Thoracic aorta (tissue), 2 donors: ENCODE measurements at places on chromosomes 2 and 18. TPM values are rescaled to one million over a fixed set of nuclear protein-coding genes. Genes with fewer than 3 reads are reported as not detected.
A peak's percentile ranks its signal among the peaks of the same experiment; 100 is the strongest.

Gene BOLL
- not detected for total RNA-seq

Gene GREB1
- 13.5 TPM for total RNA-seq

Gene NYAP2
- 0.14 TPM for total RNA-seq

Gene ADAM23
- total RNA-seq, result 6.4 TPM

Gene GAL3ST2
- 0.49 TPM for total RNA-seq

- no peaks in the 10 kb centered on the region for H3K36me3 ChIP-seq
- no peak overlapping the region for H3K27ac ChIP-seq
- no peaks in the 10 kb centered on the region for H3K27me3 ChIP-seq
These were observed 133.0 kb downstream of the MYO3B start for GRCh38 chr2:170310876-170311502.

DNA sequence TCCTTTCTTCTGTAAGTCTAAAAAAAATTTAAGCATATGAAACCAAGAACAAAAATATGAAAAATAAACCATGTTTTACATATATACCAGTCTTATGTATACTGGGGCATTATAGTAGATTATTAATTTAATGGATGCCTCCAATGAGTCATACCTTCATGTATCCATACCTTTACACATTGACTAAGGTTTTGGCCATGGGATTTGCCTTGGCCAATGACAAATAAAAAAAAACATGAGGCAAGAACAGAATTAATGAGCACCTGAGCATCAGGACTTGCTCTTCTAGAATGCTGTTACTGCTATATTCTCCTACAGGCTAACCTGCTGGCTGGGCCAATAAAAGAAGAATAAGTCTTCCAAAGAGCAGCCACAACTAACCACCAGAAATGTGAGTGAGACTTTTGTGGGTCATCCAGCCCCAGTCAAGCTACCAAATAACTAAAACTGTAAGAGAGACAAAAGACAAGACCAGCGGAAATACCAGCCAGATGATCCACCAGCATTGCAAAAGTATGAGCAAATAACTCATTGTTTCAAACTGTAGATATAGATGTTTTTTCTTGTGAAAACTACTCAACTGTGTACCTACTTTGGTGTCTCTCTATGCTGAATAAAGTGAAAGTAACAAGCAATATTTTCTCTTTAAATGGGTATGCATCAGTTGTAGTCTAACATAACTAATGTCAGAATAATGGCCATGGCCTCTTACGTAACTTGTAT is 749.6 kb upstream of the VRK2 start:
- H3K27me3 ChIP-seq, result no peaks in the 10 kb centered on the region
- H3K36me3 ChIP-seq, result no peaks in the 10 kb centered on the region
- no peaks in the 10 kb centered on the region for H3K4me1 ChIP-seq
- no peak overlapping the region for H3K4me3 ChIP-seq
- DNase-seq, result no peak
- H3K27ac ChIP-seq, result no peak overlapping the region

- peaks cover 8% of the 10 kb centered on the region for H3K4me1 ChIP-seq
- no peaks in the 10 kb centered on the region for H3K36me3 ChIP-seq
- peak within 1 kb of the TSS; percentile 98 for H3K4me3 ChIP-seq
- H3K27me3 ChIP-seq, result no peaks in the 10 kb centered on the region
- DNase-seq, result peak; percentile 63
- peak within 1 kb of the TSS; percentile 99 for H3K27ac ChIP-seq
These were observed at the start of gene PTPRM for GRCh38 chr18:7566567-7567473. Gene PTPRM, plus strand, starts transcription at chr18:7567316. Its CDS starts 503 bp downstream, at chr18:7567819.

DNA sequence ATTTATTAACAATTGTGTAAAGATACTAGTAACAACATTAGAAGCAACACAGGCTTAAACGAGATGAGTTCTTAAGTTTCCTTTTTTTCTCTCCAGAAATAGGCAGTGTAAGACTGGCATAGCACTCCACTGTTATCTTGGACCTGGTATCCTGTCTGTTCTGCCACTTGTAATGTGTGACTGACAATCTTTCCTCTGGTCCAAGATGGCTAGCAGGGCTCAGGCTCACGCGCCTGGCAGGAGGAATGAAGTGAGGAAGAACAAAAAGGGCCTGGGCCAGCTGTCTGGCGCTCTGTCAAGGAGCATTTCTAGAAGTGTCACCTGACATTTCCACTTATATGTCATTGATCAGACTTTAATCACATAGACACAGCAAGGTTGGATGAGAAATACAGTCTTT is 31.6 kb upstream of the CCDC195 start:
- DNase-seq, result no peak
- no peak overlapping the region for H3K27ac ChIP-seq
- no peaks in the 10 kb centered on the region for H3K4me1 ChIP-seq
- no peak overlapping the region for H3K4me3 ChIP-seq

DNA sequence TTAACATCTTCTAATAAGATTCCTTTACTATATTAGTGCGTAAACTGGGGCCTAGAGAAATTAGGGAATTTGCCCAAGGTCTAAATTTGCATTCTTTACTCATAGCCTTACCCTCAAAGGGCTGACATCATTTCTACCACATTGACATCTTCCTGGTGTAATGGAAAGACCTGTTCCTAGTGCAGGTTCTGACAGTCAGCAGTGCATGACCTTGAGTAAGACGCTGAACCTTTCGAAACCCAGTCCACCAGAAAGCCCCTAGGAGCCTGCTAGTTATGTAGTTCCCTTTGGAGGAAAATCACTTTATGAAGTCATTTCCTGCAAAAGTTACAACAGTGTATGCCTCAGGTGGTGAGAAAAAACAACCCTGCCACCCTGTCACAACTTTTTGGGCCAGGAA is 388.3 kb downstream of the TNS1 start:
- no peaks in the 10 kb centered on the region for H3K27me3 ChIP-seq

DNA sequence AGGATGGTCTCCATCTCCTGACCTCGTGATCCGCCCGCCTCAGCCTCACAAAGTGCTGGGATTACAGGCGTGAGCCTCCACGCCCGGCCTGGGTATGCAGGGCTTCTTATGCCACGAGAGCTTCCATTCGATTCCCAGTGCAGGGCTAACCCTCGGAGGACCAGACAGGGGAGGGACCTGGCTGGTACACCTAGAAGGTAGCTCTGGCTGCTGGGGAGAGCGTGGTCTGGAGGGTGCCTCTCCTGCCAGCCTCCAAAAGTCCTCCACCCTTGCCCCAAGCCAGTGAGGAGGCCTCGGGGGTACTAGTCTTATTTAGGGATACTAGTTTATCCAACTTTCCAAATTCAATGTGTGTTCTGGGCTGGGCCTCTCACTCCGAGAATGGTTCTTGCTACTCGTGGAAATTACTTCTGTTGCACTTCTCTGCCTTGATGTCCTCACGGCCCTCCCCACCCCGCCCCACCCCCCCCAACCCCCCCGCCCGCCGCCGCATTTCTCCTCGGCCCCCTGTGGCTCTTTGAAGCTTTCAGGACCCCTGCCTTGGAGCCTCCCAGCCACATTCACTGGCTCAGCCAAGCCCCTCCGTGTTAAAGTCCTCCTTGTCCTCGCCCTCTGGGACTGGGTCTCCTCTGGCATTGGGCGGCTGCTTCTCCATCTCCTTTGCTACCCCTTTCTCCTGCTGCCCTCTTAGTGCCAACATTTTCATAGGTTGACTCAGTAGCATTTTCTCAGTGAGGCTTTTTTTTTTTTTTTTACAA is 143.0 kb upstream of the EPAS1 start:
- peaks cover 14% of the 10 kb centered on the region for H3K4me1 ChIP-seq
- H3K27me3 ChIP-seq, result no peaks in the 10 kb centered on the region
- H3K27ac ChIP-seq, result no peak overlapping the region
- no peak overlapping the region for H3K4me3 ChIP-seq
